MV-4-11 (cell line): ENCODE measurements at places on chromosomes 7 and 10.
A peak's percentile ranks its signal among the peaks of the same experiment; 100 is the strongest.

DNA sequence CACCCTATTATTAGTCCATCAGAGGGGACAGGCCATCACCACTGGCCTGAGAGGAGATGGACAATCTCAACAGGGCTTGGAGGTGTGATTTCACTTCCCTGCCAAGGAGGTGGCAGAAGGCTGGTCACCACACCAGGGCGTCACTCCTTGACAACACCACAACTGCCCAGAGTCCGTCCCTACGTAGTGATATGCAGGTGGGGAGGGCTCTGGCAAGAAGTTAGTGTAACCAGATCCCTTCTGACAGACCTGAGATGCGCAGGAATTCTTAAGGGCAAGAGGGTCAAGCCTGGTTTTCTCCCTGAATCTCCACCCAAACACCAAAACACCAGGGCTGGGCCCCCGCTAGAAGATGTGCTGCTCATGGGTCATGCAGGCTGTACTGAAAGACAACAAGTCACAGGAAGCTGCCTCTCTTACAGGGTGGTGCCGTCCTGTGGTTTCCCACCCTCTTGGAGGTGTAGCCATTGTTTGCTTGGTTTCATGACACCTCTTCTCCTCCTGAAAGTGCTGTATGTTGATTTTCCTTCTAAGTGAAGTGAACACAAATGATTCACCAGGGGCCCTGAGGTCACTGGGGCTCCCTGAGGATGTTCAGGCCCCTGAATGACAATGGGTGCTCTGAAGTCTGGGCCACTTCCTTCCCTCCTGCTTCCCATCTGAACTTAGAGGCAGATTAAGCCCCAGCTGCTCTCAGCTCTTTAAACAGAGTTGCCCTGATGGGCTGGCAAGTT lies 27.1 kb downstream of the ATXN7L1 start:
- peak; percentile 22 for DNase-seq

DNA sequence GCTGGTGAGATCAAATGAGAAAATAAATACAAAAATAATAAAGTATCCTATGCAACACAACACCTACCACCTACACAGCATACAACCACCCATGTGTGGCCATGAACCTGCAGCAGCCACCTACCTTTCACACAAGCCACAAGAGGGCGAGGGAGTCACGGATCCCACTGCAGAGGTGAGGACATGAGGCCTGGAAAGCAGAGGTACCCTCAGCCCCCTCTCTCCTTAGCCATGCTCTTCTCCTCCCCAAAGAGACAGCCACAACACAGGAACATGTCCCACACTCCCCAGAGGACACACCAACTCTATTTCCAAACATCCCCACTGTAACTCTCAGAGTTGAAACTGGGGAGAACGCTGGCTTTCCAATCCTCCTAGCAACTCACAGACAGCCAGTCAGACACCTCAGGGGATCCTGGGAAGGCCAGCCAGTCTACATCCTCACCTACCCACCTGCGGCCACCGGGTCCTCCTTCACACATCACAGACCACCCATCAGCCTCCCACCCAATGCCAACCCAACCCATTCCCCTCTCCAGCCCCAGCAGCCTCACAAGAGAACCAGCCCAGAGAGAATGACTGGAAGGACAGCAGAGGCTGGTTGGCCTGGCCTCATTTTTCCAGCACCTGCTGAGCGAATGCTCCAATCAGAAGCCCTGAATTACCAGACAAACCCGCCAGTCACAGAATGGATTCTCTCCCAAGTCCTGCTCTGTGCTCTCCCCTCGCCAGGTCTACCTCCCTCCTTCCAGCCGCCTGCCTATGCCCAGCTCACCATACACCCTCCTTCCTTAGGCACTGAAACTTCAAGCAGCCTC lies 18.4 kb downstream of the DLG5 start:
- no peak for DNase-seq

DNA sequence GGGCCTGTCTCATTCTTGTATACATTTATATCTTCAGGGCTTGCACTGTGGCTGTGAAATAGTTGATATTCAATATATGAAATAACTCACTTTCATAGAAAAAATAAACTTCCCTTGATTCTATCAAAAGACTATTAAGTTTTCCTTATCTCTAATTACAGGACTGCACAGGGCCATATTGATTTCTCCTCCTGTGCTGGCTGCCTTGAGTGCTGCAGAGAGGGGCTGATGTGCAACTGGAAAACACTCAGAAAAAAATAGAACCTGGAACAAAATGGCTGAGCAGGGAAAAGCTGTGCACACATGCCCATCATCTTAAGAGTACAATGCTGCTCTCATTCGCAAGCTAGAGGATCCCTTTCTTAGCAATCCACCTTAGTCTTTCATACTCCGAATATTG lies 5.9 kb upstream of the HDAC9 start:
- DNase-seq: no peak

GRCh38 chr10:66928776-66929175 lies 2.9 kb downstream of the LRRTM3 start:
- DNase-seq: no peak

- DNase-seq: no peak
Observed at GRCh38 chr7:110637252-110637651, 453.7 kb upstream of the LRRN3 start.

GRCh38 chr10:105875050-105875449 lies 1234.0 kb downstream of the SORCS3 start:
- DNase-seq: no peak

- DNase-seq: no peak
Observed at GRCh38 chr10:5584895-5585516, 60.2 kb downstream of the CALML3 start.

DNA sequence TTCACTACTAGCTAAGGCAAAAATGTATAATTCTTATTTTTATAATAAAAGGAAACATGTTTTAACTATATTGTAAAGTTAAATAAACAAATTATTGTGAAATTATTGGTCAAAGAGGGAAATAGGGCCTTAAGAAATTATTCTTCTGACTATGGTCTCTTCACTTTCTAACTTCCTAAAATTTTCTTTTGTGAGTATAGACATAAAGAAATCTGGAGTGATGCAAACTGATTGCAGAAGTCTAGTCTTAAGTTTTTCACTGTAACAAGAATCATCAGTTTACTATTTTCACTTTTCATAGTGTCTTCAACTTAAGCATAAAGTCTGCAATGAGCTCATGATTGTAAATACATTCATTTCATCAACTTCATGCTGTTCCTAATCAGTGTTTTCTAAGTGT lies 525.4 kb downstream of the TFEC start:
- no peak for DNase-seq

DNA sequence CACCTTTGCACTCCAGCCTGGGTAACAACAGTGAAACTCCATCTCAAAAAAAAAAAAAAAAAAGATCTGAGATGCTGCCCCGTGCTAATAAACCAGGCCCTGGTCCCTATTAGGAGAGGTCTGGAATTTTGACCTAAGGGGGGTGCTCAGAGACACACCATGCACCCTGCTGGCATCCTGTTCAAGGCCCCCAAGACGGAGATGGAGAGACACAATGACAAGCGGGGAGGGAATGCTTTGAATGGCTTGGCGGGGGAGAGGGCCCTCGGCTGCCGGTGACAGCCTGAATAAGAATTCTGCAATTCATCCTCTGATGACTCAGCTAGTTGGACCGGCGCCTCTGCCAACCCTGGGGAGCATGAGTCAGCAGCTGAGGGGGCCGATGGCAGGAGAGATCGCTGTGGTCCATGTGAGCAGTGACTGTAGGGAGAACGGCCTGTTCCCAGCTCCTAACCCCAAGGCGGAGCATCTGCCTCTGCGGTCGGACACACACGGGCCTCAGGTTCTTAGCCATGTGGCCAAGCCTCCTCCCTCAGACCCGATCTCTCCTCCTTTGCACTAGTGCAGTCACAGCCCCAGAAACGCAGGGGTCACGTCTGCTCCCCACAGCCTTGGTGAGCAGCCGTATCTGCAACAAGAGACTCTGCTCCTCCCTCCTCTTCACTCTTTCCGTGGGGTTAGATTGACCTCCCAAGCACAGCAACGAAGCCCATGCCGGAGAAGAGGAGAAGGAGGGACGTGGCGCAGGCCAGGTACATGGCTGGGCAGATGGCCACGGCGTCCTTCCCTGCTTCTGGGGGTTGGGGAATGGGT lies 14.9 kb downstream of the TRIM56 start:
- DNase-seq: peak; percentile 92

- DNase-seq: no peak
Observed at GRCh38 chr7:76089865-76090475, 42.1 kb downstream of the MDH2 start.

DNA sequence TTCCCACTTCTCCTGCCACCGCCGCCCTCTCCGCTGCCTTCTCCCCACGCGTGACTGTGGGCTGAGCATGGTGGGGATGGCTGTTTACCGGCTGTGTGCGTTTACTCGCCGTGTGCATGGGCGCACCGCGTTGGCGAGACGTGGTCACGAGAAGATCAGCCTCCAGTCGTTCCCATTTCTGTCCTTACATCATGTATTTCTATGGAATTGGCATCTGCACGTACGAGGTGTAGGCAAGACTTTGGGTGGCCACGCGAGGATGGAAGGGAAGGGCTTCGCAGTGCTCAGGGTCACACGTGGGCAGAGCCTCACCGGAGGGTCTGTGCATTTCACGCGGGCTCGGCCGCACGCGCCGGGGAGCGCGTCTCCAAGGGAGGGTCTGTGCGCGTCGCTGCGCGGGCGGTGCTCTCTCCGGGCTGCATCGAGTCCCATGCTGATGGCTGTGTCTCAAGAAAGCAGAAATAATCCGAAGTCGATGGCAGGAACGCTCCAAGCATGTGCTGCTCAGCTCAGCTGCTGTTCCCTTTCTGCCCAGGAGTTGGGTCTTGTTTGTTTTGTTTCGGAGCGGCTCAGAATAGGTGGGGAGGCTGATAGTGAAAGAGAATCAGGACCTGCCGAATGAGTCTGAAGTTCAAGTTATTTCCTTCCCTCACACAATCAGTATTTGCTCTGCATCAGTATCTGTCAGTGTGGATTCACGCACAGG lies 973 bp downstream of the CAMK1D start:
- peak; percentile 35 for DNase-seq

GRCh38 chr10:27134371-27134770 lies 19.8 kb downstream of the YME1L1 start:
- DNase-seq: peak; percentile 81

GRCh38 chr7:158351481-158351880 lies 236.1 kb downstream of the PTPRN2 start:
- DNase-seq: no peak

DNA sequence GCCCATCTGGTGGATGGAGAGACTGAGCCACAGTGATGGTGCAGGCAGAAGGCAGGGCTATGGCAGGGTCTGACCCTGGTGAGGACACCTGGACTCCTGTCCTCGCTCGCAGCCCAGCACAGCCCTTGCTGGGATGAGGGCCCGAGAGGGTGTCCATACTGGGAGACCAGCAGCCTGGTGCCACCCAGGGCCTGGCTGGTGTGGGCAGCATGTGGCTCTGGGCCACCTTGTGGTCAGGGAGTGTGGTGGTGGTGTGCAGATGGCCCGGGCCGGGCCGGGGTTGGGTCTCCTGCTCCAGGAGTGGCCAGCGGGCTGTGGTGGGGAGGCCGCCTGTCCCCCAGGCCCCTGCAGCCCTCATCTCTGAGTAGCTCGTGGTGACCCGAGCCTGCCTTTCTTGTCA lies 14.9 kb downstream of the ADCY1 start:
- no peak for DNase-seq
